Effector memory CD4-positive, alpha-beta T cell (primary cell): ENCODE measurements at places on chromosomes 7 and 10.
A peak's percentile ranks its signal among the peaks of the same experiment; 100 is the strongest.

- H3K4me1 ChIP-seq, result no peaks in the 10 kb centered on the region
- H3K27me3 ChIP-seq, result no peaks in the 10 kb centered on the region
- DNase-seq, result no peak
Observed at GRCh38 chr7:74525881-74526280, 72.2 kb downstream of the GTF2IRD1 start.

DNA sequence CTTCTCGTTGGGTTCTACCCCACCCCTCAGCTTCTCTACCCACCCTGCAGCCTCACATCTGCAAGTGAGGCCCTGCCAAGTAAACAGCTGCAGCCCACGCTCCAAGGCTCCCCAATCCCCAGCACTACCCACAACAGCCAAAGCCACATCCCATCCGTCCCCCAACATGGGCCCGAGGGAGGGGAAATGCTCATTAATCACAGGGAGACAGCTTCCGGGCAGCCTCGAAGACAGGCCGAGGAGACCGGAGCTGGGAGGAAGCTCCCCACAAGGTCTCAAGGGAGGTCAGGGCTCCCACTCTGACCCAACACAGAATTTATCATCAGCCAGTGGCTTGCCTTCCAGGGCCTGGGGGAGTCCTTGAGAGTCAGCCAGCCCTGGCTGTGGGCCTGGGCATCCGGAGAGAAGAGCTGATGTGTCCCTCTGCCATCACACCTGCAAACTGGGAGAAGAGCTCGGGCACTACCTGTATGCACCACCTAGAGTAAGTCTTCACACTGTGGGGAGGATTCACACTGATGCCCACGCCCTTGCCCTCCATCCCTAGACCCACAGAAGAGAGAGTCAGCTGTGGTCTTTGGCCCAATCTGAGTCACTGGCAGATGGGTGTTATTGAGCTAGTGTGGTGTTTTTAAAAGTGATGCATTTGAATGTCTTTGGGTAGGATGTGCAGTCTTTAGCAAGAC is 115.5 kb upstream of the ZMIZ1 start:
- DNase-seq, result no peak
- H3K27me3 ChIP-seq, result no peaks in the 10 kb centered on the region
- H3K27ac ChIP-seq, result no peak overlapping the region
- H3K4me3 ChIP-seq, result no peak overlapping the region
- H3K4me1 ChIP-seq, result no peaks in the 10 kb centered on the region

DNA sequence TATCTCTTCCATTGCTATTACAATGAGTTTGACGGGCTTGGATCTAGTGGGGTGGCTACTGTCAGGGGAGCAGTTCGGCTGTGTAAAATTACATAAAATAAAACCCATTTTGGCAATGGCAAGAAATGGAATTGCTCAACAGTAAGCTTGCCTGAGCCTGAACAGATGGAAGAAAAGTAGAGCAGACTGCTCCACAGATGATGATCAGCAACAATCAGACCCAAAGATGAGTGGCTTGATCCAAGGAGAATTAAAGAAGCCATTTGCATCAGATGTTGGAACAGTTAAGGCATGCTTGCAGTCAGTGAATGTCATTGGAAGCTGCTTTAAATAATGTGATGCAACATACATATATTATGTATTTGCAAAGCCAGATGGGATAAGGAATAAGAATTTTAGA is 256.6 kb upstream of the SMIM30 start:
- no peaks in the 10 kb centered on the region for H3K27me3 ChIP-seq
- no peak overlapping the region for H3K4me3 ChIP-seq
- H3K27ac ChIP-seq, result no peak overlapping the region
- no peaks in the 10 kb centered on the region for H3K36me3 ChIP-seq
- no peaks in the 10 kb centered on the region for H3K4me1 ChIP-seq

DNA sequence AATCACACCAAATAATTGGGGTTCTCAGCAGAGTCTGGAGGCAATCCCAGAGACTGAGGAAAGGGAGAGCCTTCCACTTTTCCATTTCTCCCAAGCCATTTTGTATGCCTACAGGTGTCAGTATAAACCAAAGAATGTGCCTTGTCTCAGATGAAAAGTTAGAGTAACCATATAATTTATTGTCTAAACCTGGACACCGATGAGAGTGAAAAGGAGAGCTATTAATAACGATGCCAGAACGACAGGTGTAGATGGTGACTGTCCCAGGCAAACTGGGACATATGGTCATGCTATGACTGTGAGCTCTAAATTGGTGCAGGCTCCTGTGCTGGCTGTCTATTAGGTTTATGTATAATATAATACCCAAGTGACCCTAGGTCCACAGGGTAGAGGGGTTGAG is 219.6 kb downstream of the ARHGAP12 start:
- H3K4me1 ChIP-seq, result peaks cover 7% of the 10 kb centered on the region
- no peaks in the 10 kb centered on the region for H3K36me3 ChIP-seq
- no peak for DNase-seq
- H3K4me3 ChIP-seq, result no peak overlapping the region
- H3K27me3 ChIP-seq, result no peaks in the 10 kb centered on the region

- no peak overlapping the region for H3K27ac ChIP-seq
- no peaks in the 10 kb centered on the region for H3K36me3 ChIP-seq
- no peaks in the 10 kb centered on the region for H3K27me3 ChIP-seq
- no peak for DNase-seq
Observed at GRCh38 chr7:157335236-157335635, 1.6 kb upstream of the DNAJB6 start.

DNA sequence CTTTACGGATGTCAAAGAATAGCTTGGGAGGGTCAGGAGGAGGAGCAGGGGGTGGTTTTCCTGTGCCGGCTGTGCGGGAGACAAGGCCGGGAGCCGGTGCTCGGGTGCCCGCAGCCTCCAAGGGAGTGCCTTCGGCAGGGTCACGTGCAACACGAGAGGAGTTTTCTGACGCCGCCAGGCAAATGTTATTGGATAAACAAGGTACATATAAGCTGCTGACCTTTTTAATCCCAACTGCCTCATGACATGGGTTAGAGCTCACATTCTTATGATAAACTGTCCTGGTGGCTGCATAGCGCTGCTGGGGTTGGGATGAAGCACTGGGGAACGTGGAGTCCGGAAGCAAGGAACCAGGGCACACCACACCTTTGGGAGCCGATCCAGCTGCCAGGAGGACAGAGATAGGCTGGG is 124.8 kb upstream of the PDLIM1 start:
- no peak overlapping the region for H3K4me3 ChIP-seq
- no peak for DNase-seq
- no peaks in the 10 kb centered on the region for H3K36me3 ChIP-seq
- H3K27me3 ChIP-seq, result no peaks in the 10 kb centered on the region

GRCh38 chr10:6135589-6136168 is 46.8 kb downstream of the RBM17 start:
- H3K27ac ChIP-seq, result peak overlapping the region; percentile 36
- no peak overlapping the region for H3K4me3 ChIP-seq
- DNase-seq, result no peak
- no peaks in the 10 kb centered on the region for H3K27me3 ChIP-seq
- peaks cover 37% of the 10 kb centered on the region for H3K4me1 ChIP-seq
- H3K36me3 ChIP-seq, result no peaks in the 10 kb centered on the region

DNA sequence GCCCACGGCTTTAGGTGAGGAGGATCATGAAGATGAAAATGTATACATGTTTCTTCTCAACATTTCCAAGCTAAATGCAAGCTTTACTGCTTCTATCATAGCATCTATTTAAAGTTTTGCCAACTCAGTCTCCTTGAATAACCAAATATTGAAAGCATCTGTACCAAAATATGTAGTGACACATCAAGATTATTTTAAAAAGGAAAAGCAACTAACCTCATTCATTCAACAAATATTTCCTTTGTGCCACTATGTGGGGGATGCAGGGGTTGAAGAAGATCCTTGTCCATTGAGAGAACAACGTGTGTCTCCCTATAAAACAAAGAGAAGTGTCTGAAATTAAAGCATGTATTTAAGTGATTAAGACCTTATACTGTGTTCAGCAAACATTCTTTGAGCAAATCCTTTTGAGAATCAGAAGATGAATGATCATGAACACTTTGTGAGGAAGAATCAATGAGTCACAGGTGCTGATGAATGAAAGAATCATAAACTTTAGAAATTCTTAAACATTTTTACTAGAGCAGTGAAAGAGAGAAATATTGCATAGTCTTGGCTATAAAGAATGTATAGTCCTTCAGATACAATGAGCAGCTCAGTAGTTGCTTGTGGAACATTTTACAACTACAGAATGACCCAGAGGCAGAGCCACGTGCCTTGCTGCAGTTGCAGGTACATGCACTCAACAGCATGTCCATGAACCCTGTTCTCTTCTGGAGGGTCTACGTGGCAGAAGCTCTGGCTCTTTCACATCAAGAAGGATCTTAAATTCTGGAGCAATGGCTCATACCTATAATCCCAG is 13.9 kb downstream of the TAS2R60 start:
- DNase-seq, result no peak
- no peaks in the 10 kb centered on the region for H3K27me3 ChIP-seq
- H3K4me1 ChIP-seq, result no peaks in the 10 kb centered on the region
- no peak overlapping the region for H3K27ac ChIP-seq

- no peak overlapping the region for H3K4me3 ChIP-seq
- no peaks in the 10 kb centered on the region for H3K36me3 ChIP-seq
- no peaks in the 10 kb centered on the region for H3K4me1 ChIP-seq
- no peak overlapping the region for H3K27ac ChIP-seq
- DNase-seq, result no peak
- no peaks in the 10 kb centered on the region for H3K27me3 ChIP-seq
Observed at GRCh38 chr7:2445047-2445446, 31.2 kb downstream of the GRIFIN start.

- no peaks in the 10 kb centered on the region for H3K27me3 ChIP-seq
- no peak overlapping the region for H3K4me3 ChIP-seq
- H3K36me3 ChIP-seq, result no peaks in the 10 kb centered on the region
- peaks cover 22% of the 10 kb centered on the region for H3K4me1 ChIP-seq
- no peak overlapping the region for H3K27ac ChIP-seq
- DNase-seq, result no peak
Observed at GRCh38 chr10:113957013-113957412, 86.7 kb upstream of the ADRB1 start.

DNA sequence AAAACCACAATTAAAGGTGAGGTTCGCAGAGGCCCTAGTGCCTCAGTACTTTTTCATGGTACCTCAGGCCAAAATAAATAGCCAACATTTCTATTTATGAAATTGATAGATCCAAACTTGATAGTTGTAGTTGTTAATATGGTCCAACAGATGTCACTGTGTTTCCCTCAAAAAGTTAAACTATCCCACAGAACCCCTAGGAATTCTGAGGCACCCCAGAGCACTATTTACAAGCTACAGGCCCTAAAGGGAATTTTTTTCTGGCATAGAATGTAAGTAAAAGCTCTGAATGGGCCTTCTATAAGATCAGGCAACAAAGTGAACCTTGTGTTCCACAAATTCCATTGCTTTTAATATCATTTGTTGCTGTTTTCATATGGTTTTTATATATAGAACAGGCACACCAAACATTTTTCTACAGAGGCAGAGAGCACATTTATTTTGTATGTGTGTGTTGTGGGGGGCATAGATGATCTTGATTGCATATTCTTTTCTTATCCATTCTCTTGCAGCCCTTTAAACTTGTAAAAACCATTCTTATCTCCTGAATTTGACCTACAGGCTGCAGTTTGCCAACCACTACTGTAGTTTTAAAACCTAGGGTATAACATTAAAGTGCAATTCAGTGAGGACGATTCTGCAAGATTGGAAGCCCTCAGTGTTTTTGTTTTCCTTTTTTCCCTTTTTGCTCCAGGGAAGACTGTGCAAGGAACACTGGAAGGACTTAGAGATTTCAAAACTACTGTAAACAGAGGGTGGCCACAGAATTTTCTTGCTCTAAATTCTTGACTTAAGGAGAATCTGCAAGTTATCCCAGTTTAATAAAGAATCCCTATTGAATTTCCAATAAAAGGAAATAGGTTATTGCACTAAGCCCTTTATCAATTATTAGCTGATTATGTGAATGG is 3.5 kb upstream of the ARL4A start:
- H3K4me3 ChIP-seq, result no peak overlapping the region
- no peak for DNase-seq
- H3K27me3 ChIP-seq, result no peaks in the 10 kb centered on the region
- peaks cover 4% of the 10 kb centered on the region for H3K4me1 ChIP-seq
- H3K27ac ChIP-seq, result no peak overlapping the region

- no peaks in the 10 kb centered on the region for H3K36me3 ChIP-seq
- no peak overlapping the region for H3K4me3 ChIP-seq
- H3K27ac ChIP-seq, result no peak overlapping the region
- H3K4me1 ChIP-seq, result no peaks in the 10 kb centered on the region
- no peak for DNase-seq
Observed at GRCh38 chr10:47033081-47033480, 121.9 kb downstream of the PTPN20 start.

GRCh38 chr10:1882728-1883127 is 145.4 kb upstream of the ADARB2 start:
- no peaks in the 10 kb centered on the region for H3K4me1 ChIP-seq
- no peak overlapping the region for H3K4me3 ChIP-seq
- H3K27ac ChIP-seq, result no peak overlapping the region
- no peak for DNase-seq
- no peaks in the 10 kb centered on the region for H3K36me3 ChIP-seq

DNA sequence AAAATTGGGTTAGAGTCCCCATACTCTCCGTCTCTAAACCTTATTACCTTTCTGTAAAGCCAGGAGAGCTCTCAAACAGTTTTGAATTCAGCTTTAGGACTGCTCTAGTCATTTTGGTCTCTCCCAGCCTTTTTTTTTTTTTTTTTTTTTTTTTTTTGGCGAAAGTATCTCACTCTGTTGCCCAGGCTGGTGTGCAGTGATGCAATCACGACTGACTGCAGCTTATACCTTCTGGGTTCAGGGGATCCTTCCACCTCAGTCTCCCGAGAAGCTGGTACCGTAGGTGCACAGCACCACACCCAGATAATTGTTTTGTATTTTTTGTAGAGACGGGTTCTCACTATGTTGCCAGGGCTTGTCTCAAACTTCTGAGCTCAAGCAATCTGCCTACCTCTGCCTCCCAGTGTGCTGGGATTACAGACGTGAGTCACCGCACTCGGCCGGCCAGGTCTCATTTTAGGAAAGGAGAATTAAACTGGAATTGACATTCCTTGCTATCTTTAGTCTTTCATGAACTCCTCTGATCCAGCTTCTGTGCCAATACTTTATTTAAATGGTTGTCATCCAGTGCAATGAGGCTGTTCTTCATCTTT is 31.4 kb upstream of the RSU1 start:
- no peaks in the 10 kb centered on the region for H3K36me3 ChIP-seq
- no peaks in the 10 kb centered on the region for H3K4me1 ChIP-seq
- no peak overlapping the region for H3K27ac ChIP-seq
- H3K4me3 ChIP-seq, result no peak overlapping the region

GRCh38 chr7:78434281-78434680 is 635.7 kb downstream of the PHTF2 start:
- no peaks in the 10 kb centered on the region for H3K27me3 ChIP-seq
- H3K36me3 ChIP-seq, result no peaks in the 10 kb centered on the region
- H3K4me1 ChIP-seq, result no peaks in the 10 kb centered on the region
- no peak overlapping the region for H3K4me3 ChIP-seq
- H3K27ac ChIP-seq, result no peak overlapping the region

- H3K4me3 ChIP-seq, result no peak overlapping the region
- H3K4me1 ChIP-seq, result peaks cover 10% of the 10 kb centered on the region
- H3K27me3 ChIP-seq, result no peaks in the 10 kb centered on the region
- no peaks in the 10 kb centered on the region for H3K36me3 ChIP-seq
Observed at GRCh38 chr7:611281-611810, 91.7 kb upstream of the PDGFA start.
